ENCODE measurements at places on chromosomes 2 and 18. TPM values are rescaled to one million over a fixed set of nuclear protein-coding genes. Genes with fewer than 3 reads are reported as not detected.

FTCDNL1 gene
- total RNA-seq = 0.60 TPM

HNMT gene
- total RNA-seq = not detected

ADRA2B gene
- 2.0 TPM for total RNA-seq

KYNU gene
- not detected for total RNA-seq

LAMA3 gene
- total RNA-seq = not detected

ANO7 gene
- total RNA-seq = not detected

SLC4A5 gene
- 5.7 TPM for total RNA-seq

RRM2 gene
- 2.1 TPM for total RNA-seq

IL36A gene
- not detected for total RNA-seq

STAT1 gene
- 66.7 TPM for total RNA-seq

PER2 gene
- 45.7 TPM for total RNA-seq

SEPTIN10 gene
- total RNA-seq = 1.4 TPM

RND3 gene
- not detected for total RNA-seq

MRPL33 gene
- total RNA-seq = 35.8 TPM

IMPACT gene
- 10.0 TPM for total RNA-seq

BIN1 gene
- total RNA-seq = 92.1 TPM

ARHGEF33 gene
- not detected for total RNA-seq

C18orf63 gene
- total RNA-seq = not detected

ATOH8 gene
- total RNA-seq = 0.22 TPM

PGAP1 gene
- 12.3 TPM for total RNA-seq

TFPI gene
- not detected for total RNA-seq

TIGD1 gene
- 16.5 TPM for total RNA-seq

FN1 gene
- total RNA-seq = not detected

HOXD13 gene
- not detected for total RNA-seq

ANKRD30B gene
- not detected for total RNA-seq

FAM161A gene
- 0.81 TPM for total RNA-seq

ZSWIM2 gene
- not detected for total RNA-seq

MROH2A gene
- not detected for total RNA-seq

ALPP gene
- not detected for total RNA-seq

UGT1A5 gene
- not detected for total RNA-seq

SFTPB gene
- total RNA-seq = not detected

NDUFAF7 gene
- 26.0 TPM for total RNA-seq

CRACDL gene
- 0.84 TPM for total RNA-seq

ROCK1 gene
- 94.7 TPM for total RNA-seq

GALNT3 gene
- 4.5 TPM for total RNA-seq

EHBP1 gene
- 16.7 TPM for total RNA-seq

HRH4 gene
- total RNA-seq = not detected

RALBP1 gene
- total RNA-seq = 7.9 TPM

NAPG gene
- 35.8 TPM for total RNA-seq

RAPGEF4 gene
- 1.1 TPM for total RNA-seq
